ENCODE measurements at places on chromosomes 1 and 21. TPM values are rescaled to one million over a fixed set of nuclear protein-coding genes. Genes with fewer than 3 reads are reported as not detected.

GRCh38 chr1:46516200-46516950 is 26.7 kb downstream of the DMBX1 start:
- no peak for DNase-seq

LCE1A gene
- 718 TPM for total RNA-seq

DNA sequence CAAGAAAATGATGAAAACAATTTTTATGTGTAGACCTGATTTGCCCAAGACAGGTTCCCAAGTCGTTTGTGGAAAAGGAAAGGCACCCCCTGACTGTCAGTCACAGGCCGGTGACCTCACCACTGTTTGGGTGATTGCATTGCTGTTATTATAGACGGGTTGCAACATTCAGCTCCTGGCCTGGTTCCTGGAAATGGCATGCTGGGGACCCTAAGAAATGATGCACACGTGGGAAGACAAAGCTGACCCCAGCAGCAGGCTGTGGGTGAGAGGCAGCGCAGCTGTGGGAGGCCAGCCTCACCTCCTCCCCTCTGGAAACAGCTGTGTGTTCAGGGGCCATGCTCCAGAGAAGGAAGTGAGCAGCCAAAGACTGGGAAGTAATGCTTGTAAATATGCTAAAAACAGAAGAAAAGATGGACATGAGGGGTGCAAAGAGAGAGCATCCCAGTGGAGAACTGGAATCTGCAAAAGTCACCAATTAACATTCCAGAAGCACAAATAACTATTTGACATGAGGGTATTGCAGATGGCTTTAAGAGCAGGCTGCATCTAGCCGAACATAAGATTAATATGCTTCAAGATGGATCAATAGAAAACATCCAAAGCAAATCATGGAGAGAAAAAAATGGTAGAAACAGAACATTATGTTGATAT is 23.4 kb upstream of the ABCG1 start:
- DNase-seq, result peak; percentile 85

GRCh38 chr1:52637946-52638345 is 5.0 kb downstream of the SHISAL2A start:
- DNase-seq, result peak; percentile 28

- DNase-seq, result no peak
These were observed 75.7 kb upstream of the SPATA6 start for GRCh38 chr1:48547561-48548220.

DNA sequence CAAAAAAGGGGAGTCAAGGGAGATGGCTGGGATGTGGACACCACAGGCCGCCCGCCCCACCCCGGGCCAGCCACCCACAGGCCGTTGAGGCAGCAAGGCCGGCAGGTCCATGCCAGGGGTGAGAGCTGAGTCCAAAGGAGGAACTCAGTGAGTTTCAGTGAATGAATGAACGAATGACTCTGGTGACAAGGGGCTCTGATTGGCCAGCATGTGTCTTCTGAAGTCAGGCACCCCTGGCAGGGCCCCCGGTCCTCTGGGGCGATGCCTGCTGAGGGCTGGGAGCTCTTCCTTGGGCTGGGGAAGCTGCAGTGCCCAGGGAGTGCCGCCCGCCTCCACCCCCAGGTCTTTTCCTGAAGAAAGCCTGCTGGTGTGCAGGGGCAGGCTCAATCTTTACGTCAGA is 236.1 kb upstream of the VAMP3 start:
- DNase-seq, result no peak

DNA sequence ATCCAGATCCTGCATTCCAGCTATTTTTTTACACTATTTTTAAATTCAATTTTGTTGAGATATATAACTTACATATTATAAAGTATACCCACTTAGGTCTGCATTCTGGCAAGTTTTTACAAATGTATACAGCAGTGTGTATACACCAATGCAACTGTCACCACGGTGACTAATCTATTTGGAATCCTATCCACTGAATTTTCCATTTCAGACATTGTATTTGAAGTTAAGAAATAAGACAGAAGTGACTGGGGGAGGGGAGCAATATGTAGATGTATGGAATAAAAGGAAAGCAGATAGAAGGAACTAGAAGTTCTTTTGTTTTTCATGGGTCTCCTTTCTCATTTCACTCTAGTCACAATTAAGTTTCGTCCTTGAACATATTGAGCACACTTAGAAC is 431.5 kb upstream of the CHRM3 start:
- DNase-seq, result no peak

- DNase-seq, result no peak
These were observed at the start of gene ANGPTL7 for GRCh38 chr1:11188858-11189451. Gene ANGPTL7 (plus strand): TSS chr1:11189355. CDS start chr1:11189580, 225 bp downstream.
